Activated effector memory CD4-positive, alpha-beta T cell treated with Interleukin-2 at 50 U/mL for 16 hours (primary cell): ENCODE measurements at places on chromosomes 7 and 10.

- no peak for DNase-seq
Observed at GRCh38 chr7:98334081-98334480, 52.6 kb downstream of the BRI3 start.

DNA sequence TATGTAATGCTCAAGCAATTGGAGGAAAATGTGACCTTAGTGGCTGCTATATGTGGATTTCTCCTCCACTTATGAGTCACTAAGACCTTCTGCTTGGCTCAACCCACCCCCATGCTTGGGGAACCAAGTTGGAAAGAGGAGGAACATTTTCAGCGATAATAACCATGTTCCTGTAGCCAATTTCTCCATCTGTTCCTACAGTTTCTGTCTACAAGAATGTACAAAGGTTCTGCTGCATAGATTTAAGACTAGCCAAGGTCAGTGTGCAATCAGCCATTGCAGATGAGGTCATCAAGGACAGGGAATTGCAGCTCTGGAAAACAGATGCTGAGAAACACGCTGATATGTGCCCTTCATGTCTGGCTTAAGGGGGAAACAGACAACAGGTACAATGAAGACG lies 5.6 kb upstream of the NRCAM start:
- no peak for DNase-seq

DNA sequence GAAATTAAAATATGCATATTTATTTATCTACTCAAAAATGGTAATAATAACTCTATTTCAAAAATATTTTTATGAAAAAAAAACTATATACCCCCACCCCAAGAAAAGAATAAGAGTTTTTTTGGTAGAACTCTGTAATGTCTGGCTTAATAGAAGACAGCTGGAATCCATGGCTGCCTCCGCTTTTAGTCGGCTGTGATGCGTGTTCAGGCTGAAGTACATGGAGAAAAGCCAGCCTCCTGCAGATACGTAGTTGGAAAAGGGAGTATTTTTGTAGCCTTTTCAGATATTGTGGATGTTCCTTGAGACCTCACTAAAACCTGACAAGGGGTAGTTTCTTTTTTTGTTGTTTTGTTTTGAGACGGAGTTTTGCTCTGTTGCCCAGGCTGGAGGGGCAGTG lies 10.0 kb downstream of the FOXK1 start:
- DNase-seq, result no peak

GRCh38 chr10:77188521-77188920 lies 449.1 kb downstream of the KCNMA1 start:
- no peak for DNase-seq

GRCh38 chr7:132243463-132243862 lies 332.8 kb downstream of the PLXNA4 start:
- no peak for DNase-seq

DNA sequence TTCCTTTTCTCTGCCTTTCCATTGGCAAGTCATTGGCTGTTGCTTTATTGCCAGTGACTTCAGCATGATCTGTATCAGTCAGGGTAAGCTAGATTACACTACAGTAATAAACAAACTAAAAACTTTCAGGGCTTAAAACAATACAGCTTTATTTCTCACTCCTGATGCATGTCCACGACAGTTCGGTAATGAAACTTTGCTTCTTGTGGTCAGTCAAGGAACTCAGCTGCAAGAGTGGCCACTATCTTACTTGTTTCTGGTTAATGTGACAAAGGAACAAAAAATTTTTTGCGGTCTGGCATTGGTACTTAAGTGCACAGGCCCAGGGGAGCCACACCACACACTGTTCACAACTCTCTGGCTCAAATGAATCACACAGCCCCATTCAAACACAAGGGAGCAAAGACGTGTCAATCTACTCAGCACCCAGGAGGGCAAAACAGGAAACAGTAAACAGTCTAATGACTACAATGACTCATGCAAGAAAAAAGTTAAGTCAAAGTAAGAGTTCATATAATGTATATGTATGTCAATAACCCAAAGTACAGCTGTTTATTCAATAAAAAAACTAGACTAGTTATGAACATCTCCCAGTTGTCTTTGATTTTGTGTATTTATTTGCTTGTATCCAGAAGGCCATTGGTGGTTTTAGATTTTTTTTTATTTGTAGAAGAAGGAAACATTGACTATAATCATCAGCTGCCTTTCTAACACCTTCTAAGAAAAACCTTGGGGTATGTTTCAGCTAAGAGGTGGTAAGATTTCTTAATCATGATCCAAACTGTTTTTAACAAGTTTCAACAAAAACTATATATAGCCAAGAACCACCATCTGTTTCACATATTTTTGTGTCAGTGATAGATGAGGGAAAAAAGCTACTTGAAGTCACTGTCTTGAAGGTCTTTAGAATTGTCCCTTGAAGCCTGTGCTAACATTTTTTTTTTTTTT lies 134.4 kb upstream of the FAM3C start:
- DNase-seq, result peak; percentile 24

DNA sequence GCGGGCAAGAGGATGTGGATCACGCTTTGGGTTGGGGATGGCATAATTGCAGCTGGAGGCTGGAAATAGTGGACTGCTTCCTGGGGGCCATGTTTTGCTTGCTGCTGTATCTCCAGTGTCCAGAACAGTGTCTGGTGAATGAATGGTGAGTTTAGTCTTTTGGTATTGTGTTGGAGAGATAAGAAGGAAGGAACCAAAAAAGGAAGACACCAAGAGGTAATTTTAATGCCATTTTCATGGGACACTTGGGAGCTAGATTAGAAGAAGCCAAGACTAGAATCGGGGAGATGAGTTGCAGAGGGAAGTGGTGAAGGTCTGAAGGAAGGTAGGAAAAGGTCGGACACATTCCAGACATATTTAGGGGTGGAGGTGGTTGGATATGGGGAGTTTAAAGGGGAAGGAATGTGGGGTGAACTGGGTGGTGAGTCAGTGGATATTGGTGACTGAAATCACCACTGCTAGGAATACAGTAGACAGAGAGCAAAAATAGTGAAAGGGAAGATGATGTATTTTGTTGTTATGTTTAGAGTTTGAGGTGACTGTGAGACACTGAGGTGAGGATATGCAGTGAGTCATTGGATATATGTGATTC lies 76.7 kb downstream of the CCNY start:
- DNase-seq, result no peak
